ENCODE measurements at places on chromosomes 16 and 17.

DNA sequence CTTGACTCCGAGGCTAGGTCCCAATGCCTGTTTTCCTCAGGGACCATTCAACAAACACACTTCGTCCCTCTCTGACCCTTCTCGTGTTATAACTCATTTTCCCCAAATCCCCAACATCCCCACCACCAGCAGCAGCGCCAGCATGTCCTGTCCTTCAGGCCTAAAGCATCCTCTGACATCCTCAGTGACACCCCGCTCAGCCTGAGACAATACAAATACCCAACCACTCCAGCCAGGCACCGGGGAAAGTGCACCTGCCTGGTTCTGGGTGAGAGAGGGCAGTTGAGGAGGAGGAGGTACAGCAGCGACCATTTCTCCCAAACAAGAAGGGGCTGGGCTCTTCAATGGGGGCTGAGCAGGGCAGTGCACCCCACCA is 4.7 kb downstream of the MNT start:
- DNase-seq, result no peak

GRCh38 chr17:76053246-76054111 is 18.8 kb downstream of the SRP68 start:
- DNase-seq, result peak; percentile 75

GRCh38 chr17:62750631-62751051 is 57.5 kb downstream of the MARCHF10 start:
- no peak for DNase-seq

GRCh38 chr17:61250335-61250890 is 149.2 kb upstream of the TBX2 start:
- peak; percentile 30 for DNase-seq

DNA sequence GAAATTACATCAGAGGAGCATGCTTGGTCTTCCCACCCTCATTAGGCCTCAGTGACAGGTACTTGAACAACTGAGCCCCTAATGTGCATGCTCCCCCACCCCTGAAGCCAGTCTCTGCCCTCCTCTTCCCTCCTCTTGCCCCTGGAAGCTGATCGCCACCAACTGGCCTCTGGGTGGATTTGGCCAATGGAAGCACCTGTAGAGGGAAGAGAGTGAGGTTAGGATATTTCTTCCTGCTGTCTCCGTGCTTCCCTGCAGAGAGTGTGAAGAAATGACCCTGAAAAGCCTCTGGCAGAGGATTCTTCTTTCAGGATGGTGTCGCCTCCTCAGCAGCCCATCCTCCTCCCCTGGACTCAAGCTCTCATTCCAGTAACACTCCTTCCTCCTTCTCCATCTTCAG is 5.9 kb upstream of the CBLN1 start:
- DNase-seq, result no peak

- DNase-seq, result no peak
These were observed 183.5 kb downstream of the XYLT1 start for GRCh38 chr16:17287166-17287800.
